Fibroblast of the conjunctiva (primary cell): ENCODE measurements at places on chromosomes 5 and 9.
A peak's percentile ranks its signal among the peaks of the same experiment; 100 is the strongest.

DNA sequence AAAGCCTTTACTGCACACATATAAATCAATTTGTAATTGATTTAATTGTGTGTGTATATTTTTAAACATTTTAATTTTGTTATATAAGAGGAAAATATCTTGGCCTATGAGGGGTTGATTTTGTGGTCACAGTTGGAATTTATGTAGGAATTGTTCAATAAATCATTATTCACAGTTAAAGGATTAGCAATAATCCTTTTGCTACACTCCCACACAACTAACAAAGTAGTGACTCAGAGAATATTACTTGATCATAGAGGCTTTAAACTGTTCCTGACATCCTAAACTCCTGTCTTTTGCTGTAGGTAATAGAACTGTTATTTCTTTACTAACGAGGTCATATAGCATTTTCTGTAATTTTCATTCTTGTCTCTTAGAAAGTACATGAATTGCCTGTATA, 95.5 kb downstream of the ZCCHC7 start:
- no peak for DNase-seq

DNA sequence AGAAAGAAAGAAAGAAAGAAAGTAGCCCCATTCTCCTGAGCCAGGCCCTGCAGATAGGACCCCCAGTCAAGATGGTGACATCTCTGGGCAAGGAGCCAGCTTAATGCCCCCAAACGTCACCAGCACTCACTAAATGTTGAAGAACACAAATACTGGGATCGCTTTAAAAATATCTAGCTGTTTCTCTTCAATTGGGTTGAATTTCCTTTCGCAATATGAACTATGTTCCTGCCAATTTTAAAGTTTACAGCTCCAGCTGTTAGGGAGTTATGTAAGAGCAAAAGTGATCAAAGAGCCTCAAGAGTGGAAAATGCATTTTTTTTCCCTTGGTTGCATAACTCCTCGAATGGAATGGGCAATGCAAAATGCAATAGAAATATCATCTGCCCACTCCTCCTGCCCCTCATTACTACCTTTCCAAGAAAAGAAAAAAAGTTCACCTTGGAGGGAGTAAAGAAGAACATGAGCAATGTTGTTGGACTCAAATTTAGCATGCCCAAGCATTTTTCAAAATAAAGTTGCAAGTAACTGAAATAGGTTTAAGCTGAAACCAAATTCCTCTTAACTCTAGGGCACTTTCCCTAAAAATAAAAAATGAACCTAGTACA, 244.2 kb upstream of the PIK3R1 start:
- peak; percentile 64 for DNase-seq

GRCh38 chr9:93776256-93776655, 178.9 kb downstream of the BARX1 start:
- no peak for DNase-seq

DNA sequence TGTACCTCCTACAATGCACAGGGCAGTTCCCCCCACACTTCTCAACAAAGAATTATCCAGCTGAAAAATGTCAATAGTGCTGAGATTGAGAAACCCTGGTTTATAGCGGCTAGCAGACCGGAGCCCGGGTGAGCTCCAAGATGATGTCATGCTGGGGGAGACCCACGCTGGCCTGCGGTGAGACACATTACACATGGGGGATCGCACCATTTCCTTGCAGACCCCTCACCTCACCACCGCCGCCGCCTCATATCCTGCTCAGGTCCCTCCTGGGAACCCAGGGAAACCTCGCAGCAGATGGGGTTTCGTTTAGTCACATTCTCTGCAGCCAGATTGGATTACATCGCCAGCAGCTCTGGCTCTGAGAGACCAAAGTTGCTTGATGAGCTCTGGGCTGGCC, 14.7 kb upstream of the TNC start:
- no peak for DNase-seq

GRCh38 chr9:127910613-127911205, 6.1 kb downstream of the ST6GALNAC4 start:
- no peak for DNase-seq

DNA sequence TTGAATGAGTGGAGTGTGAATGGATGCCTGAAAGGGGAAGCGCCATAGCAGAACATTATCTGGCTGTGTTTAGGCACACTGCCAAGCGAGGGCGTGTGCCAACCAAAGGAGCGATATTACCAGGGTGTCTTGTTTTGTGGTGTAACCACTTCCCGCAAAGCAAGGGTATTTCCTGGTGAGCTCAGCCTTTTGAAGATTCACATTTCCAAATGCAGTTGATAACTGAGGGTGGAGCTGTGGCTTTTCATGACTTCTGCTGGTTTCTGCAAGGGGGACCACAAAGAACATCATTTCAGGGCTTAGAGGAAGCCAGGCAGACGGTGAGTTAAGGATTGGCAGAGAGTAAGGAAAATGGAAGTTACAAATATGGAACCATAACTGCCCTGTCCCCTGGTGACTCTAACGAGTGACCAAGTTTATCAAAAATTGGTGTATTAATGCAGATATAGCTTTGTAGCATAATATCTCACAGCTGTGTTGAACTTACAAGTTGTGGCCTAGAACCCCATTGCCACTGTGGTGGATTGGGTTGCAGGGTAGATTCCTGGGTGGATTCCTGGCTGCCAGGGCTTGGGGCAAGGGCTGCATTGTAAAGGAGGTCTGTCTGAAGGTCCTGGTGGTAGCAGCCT, 71.4 kb downstream of the RALGPS1 start:
- DNase-seq = no peak

DNA sequence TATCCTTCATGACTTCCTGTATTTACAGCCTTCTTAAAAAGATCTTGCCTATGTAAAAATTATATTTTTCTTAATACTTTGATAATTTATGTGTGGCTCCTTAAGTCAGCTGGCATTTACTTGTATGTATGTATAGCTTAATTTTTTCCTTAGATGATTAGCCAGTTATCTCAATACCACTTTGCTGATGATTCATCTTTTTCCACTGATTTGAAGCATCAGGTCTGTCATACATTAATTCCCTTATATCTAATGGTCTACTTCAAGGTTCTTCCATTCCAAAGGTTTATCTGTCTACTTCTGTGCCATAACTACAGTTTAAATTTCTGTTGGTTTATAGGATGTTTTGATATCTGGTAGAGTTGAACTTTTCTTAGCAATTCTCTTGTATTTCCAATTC, 44.9 kb upstream of the MTMR12 start:
- DNase-seq = no peak

- DNase-seq = no peak
Observed at GRCh38 chr9:34652602-34653000, 616 bp downstream of the IL11RA start.

GRCh38 chr5:147920420-147921030, 14.2 kb upstream of the C5orf46 start:
- no peak for DNase-seq

- no peak for DNase-seq
Observed at GRCh38 chr9:124733964-124734740, 37.0 kb downstream of the NR6A1 start.

DNA sequence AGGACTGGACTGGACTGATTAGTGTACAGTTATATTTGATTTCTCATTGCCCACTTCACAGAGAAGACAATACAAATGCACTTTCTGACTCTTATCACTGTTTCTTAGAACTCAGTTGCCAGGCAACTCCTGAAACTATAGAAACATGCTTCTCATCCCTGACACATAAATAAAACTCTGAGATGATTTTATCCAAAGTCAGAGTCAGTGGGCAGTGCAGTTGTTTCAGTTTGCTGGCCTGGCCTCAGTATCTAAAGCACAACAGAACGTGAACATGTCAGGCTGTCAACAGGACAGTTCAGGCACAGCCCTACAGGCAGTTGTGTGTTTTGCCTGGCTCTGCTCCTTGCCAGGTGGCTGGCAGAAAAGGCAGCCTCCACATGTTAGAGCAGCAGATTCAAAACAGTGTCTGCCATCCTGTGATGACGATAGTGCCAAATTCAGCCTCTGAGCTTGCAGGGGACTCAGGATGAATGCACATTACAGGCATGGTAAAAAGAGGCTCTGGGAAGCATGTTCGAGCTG, 65.1 kb upstream of the CCDC152 start:
- DNase-seq = peak; percentile 5

DNA sequence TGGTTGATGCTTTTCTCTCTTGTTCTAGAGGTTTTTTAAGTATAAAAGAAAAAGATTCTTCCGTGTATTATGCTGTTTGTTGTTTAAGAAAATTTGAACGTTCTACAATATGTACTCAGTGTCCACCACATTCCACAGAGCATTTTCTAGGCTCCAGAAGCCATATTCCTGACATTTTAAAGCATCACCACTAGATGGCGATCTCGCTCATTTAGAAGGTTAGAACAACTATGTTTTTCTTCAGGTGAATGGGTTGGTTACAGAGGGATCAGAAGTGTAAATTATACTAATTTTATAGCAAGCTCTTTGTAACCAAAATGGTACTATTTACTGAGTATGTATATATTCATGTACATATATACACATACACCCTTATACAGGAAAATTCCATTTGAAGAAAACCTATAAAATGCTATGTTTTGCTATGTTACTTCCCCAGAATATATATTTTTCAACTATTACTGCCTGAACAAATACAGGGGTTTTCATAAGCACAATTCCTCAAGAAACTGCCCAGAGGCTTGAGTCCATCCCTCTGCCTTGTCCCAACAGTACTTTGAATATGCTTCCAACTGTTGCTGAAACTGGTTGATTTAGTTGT, 284.3 kb downstream of the CCDC171 start:
- peak; percentile 51 for DNase-seq

- no peak for DNase-seq
Observed at GRCh38 chr5:74394916-74395880, 245.3 kb downstream of the ENC1 start.

- no peak for DNase-seq
Observed at GRCh38 chr9:81390792-81391456, 298.4 kb downstream of the TLE1 start.

GRCh38 chr5:173567548-173567947, 48.9 kb downstream of the BOD1 start:
- no peak for DNase-seq

- DNase-seq = no peak
Observed at GRCh38 chr9:129983891-129984290, 59.1 kb downstream of the FNBP1 start.

- DNase-seq = no peak
Observed at GRCh38 chr5:3594510-3595005, 1.1 kb upstream of the IRX1 start.

GRCh38 chr5:153458268-153458667, 32.2 kb upstream of the GRIA1 start:
- DNase-seq = no peak

DNA sequence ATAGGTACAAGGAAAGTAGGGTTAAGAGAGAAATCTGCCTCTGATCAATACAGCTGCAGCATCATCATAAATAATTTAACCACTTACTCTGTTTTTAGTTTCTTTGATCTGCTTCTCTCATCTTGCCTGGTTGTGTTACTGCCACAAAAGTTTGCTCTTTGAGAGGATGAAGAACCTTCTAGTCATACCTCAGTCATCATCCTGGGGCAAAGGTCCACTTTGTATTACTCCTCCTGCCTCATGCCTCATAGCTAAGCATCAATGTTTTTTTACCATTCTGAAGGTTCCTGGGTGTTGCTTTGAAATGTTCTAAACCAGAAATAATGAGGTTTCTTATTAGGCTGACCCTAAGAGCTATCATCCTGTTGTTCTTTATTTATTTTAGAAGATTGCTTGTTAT, 17.1 kb upstream of the TRIM36 start:
- no peak for DNase-seq

- peak; percentile 73 for DNase-seq
Observed at GRCh38 chr5:135135530-135136226, 101.7 kb upstream of the PITX1 start.

DNA sequence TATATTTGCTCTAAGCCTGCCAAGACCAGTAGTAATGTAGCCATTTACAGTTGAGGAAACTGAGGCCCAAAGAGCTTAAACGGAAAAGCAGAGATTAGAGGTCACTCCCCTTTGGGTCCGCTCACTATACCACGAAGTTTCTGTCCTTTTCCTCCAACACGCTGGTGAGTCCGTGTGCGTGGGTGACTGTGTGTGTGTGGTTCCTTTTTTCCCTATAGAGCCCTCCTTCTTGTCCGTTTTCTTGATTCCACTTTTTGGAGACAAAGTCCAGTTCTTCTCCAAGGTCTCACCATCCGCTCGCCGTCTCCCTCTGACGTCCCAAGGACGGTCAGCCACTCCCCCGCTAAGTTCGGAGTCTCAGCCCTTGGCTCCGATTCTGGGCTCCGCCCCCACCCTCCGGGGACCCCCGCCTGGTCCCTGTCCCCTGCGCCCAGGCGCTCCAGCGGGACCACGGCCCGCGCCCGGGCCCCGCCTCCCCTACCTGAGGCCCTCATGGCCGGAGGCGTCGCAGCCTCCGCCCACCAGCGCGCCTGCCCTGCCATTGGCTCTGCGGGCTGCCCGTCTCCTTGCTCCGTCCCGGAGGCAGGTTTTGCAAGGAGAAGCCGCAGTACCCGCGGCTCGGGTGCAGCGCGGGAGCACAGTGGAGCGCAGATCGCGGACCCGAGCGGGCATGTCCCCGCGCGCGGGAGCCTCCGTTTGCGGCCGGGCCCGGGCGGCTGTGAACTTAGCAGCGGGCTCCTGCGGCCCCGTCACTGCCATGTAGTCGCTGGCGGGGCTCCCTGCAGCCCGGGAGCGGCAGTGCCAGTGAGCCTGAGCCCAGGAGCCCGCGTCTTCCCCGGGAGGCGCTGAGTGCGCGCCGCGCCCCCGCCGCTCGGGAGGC, at the start of gene MAST4:
TSS of gene MAST4 (plus strand) at position 638 of the 880 bp plus-strand sequence. CDS start 263 bp downstream, outside the sequence.
- DNase-seq = peak; percentile 44

DNA sequence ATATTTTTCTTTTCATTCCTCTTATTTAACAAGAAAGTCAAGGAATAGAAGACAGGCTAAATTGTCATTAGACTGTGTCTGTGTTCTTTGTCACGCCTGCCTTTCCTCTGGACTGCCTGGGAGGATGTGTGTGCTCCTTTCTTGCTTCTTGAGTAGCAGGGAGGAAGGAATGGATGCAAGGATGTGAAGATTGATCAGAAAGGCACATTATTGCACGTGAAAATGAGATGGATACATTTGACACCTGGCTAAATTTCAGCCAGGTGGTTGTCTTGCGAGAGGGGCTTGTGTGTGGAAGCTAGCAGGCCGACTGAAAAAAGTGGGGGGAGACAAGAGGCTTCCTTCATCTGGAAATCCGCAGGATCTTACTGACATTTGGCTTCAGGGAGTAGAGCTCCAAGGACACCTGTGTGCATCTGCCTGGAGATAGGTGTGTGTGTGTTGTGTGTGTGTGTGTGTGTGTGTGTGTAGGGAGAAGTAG, 200.1 kb downstream of the MEF2C start:
- no peak for DNase-seq

DNA sequence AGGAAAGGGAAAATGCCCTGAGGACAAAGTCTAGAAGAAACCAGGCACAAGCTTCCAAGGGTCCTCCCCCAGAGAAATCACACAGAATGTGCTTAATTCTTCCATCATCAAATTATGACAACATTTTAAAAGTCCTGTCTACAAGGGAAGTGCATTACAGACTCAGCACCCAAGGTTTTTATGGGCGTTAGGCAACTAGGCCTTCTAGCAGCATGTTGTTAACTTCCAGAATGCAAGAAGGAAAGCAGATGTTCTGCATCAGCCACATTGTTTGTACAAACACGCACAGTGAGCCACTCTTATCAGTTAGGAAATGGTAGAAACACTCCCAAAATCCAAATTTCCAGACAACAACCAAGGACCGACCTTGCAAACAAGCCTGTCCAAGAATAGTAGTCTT, 26.5 kb downstream of the SMC5 start:
- DNase-seq = no peak

- DNase-seq = peak; percentile 84
Observed at GRCh38 chr5:111948092-111948841, 191.3 kb upstream of the NREP start.

GRCh38 chr9:73243078-73243477, 91.4 kb downstream of the ANXA1 start:
- no peak for DNase-seq
